Aortic smooth muscle cell (primary cell): ENCODE measurements at places on chromosomes 5 and 9. TPM values are rescaled to one million over a fixed set of nuclear protein-coding genes. Genes with fewer than 3 reads are reported as not detected.

CDO1 gene
- 3.5 and 7.4 TPM in 2 replicates for total RNA-seq

NME5 gene
- 4.8 and 5.0 TPM in 2 replicates for total RNA-seq

INSL4 gene
- under 0.01 TPM in 1 of 2 replicates, not detected in the other for total RNA-seq

MSX2 gene
- total RNA-seq: 0.50 and 1.2 TPM in 2 replicates

IFNA6 gene
- not detected in 2 replicates for total RNA-seq

SPATA31A5 gene
- not detected in 2 replicates for total RNA-seq

DCP2 gene
- 16.5 and 17.2 TPM in 2 replicates for total RNA-seq

F2RL1 gene
- total RNA-seq: 7.5 and 24.3 TPM in 2 replicates

FCN2 gene
- not detected in 2 replicates for total RNA-seq

ZDHHC11B gene
- 0.26 TPM in 1 of 2 replicates, not detected in the other for total RNA-seq

CDKN2B-AS1 gene
- 4.9 and 5.2 TPM in 2 replicates for total RNA-seq

TCF7 gene
- 1.2 and 2.8 TPM in 2 replicates for total RNA-seq

OLFML2A gene
- total RNA-seq: 0.12 and 0.13 TPM in 2 replicates

TAF7 gene
- total RNA-seq: 81.0 and 83.9 TPM in 2 replicates

POU5F2 gene
- 0.53 and 0.99 TPM in 2 replicates for total RNA-seq

SHB gene
- 26.6 and 27.0 TPM in 2 replicates for total RNA-seq

TRIP13 gene
- total RNA-seq: 14.2 and 26.2 TPM in 2 replicates

IL5 gene
- not detected in 2 replicates for total RNA-seq

ACOT12 gene
- total RNA-seq: not detected in 2 replicates

NPR2 gene
- total RNA-seq: 21.5 and 34.6 TPM in 2 replicates

SUSD3 gene
- 0.26 TPM in 1 of 2 replicates, not detected in the other for total RNA-seq

LEAP2 gene
- 0.06 and 0.26 TPM in 2 replicates for total RNA-seq

DHFR gene
- 18.5 and 25.5 TPM in 2 replicates for total RNA-seq

FOXD4L3 gene
- 0.13 TPM in 1 of 2 replicates, not detected in the other for total RNA-seq

FGF10 gene
- total RNA-seq: 0.19 and 3.0 TPM in 2 replicates

SPINK7 gene
- total RNA-seq: not detected in 2 replicates

CSF1R gene
- total RNA-seq: under 0.01 TPM in 1 of 2 replicates, not detected in the other

DNAJA1 gene
- total RNA-seq: 86.1 and 105 TPM in 2 replicates

CATSPER3 gene
- 0.13 and 0.25 TPM in 2 replicates for total RNA-seq

IL33 gene
- total RNA-seq: 180 and 337 TPM in 2 replicates

CYSRT1 gene
- total RNA-seq: 0.87 and 1.2 TPM in 2 replicates

OSMR gene
- 46.1 and 56.5 TPM in 2 replicates for total RNA-seq

SOWAHA gene
- total RNA-seq: not detected in 2 replicates

ZNF354C gene
- total RNA-seq: 6.7 and 7.4 TPM in 2 replicates

MRPS30 gene
- 53.7 and 63.3 TPM in 2 replicates for total RNA-seq

CCDC192 gene
- not detected in 2 replicates for total RNA-seq

SV2C gene
- under 0.01 TPM in 1 of 2 replicates, not detected in the other for total RNA-seq

TAF11L12 gene
- not detected in 2 replicates for total RNA-seq

TAF1L gene
- total RNA-seq: under 0.01 TPM in 2 replicates

MPDZ gene
- total RNA-seq: 48.6 and 59.3 TPM in 2 replicates

JAKMIP2 gene
- total RNA-seq: 0.06 and 0.92 TPM in 2 replicates

LPAR1 gene
- 39.8 and 77.4 TPM in 2 replicates for total RNA-seq
